ENCODE measurements at places on chromosomes 5 and 9.

GRCh38 chr5:172768573-172769341, 2.2 kb downstream of the DUSP1 start:
- DNase-seq, result no peak

DNA sequence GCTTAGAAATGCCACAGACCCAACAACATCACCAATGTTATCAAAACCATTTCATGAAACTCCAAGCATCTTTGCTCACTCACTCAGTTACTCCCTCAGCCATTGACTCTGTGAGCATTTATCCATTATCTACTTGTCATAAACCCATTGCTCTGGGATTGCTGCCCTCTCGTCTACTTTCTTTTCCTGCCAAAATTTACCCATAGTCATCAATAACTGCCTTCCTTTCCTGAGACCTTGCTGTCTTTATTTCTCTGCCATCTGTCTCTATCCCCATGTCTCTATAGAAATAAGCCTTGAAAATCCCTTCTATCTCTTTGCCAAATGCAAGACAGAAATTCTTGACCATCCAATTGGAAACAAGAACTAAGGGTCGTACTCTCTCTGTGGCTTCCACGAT, 26.4 kb upstream of the PUM3 start:
- no peak for DNase-seq

DNA sequence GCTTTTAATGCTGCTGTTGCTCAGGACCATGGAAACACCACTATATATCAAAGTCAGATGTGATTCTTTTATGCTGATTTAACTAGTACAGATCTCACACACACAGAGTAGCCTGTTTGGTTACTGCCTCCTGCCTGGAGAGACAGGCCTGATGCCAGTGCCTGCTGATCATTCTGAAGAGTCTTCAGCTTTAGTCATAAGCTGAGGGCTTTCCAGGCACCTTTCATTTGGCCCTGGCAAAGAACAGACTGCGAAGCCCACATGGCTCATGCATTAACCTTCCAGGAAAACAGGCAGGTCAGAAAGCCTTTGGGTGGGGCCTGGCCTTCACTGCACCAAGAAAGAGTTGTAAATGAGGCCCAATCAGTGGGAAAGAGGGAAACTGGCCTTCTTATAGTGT, 144.7 kb downstream of the SAXO1 start:
- DNase-seq, result no peak

DNA sequence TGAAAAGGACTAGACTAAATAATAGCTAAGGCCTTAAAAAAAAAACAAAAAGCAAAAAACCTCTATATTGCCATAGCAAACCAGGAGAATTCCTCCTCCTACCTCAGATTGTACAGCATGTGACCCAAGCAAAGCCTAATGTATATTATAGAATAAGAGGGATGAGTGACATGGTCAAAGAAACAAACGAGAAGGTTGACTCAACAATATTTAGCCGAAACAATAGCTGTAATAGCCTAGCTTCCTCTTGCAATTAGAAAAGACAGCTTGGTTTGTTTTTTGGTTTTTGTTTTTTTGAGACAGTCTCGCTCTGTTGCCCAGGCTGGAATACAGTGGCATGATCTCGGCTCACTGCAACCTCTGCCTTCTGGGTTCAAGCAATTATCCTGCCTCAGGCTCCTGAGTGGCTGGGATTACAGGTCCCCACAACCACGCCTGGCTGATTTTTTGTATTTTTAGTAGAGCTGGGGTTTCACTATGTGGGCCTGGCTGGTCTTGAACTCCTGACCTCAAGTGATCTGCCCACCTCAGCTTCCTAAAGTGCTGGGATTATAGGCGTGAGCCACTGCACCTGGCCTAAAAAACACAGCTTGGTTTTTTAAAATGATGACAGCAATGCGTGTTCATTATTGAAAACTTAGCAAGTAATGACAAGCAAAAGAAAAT, 5.6 kb downstream of the NLN start:
- no peak for DNase-seq

DNA sequence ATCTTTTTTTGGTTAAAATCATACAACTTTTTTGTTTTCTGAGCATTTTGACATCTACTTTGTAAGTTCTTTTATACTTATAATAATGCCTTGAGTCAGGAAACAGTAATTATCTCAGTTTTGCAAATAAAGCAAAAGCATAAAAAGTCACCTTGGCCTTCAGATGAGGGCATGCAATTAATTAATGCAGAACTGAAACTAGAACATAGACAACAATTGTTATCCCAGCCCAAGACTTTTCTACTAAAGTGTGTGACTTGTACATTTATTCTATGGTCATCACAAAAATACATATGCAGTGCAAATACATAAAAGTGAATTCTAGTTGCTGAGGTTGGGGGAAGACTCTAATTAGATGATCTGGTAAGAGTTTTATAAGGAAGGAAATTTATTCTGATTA, 179.9 kb downstream of the ST8SIA4 start:
- no peak for DNase-seq

DNA sequence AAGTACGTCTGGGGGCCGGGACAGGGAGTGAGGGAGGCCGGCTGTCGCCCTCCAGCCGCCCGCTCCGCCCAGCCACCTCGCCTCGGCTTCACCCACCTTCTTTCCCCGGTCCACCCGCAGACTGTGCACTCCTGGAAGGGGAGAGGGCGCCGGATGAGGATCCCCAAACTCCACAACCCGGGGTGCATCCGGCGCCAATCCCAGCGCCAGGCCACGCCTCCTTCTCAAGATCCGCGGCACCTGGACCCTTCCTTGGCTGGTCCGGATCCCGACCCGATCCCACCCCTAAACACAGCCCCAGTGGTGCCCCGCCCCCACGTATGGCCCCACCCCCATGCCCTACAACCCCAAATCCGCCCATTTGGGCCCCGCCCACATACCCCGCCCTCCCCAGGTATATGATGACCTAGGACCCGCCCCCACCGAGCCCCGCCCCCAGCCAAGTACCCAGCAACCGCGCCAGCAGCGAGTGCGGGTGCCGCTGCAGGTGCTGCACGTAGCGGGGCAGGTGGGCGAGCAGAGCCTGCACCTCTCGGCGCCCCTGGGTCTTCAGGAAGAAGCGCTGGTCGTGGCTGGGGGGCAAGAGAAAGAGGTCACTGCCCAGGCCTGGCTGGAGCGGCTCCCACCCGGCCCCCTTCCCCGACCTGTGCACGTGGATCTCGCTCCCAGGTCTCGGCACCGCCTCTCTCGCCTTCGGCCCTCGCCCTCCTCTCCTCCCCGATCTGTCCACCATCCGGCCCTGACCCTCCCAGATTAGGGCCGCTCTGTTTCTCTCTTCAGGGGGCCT, 3.2 kb downstream of the PIP5KL1 start:
- DNase-seq, result no peak

- DNase-seq, result no peak
These were observed 757.3 kb downstream of the DNAH5 start for GRCh38 chr5:13187186-13187585.

- DNase-seq, result no peak
These were observed 134.6 kb downstream of the OLFM1 start for GRCh38 chr9:135221951-135222631.

DNA sequence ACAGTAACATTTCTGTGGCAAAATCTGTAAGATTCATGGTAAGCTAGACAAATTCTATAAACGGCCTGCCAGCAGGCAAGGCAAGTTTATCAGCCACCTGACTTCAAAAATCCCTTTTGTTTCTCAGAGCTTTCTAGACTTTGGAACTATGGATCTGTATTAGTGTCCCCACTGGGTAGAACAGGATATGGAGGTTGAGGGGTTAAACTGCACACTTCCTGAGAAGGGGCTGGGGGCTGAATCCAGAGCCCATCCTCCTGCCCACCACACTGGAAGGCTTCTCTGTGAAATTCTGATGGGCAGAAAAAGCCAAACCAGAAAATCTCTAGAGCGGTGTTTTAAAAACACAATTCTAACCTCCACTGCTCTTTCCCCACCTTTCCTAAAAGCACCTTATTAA, 128.7 kb downstream of the ENTREP1 start:
- no peak for DNase-seq

- DNase-seq, result no peak
These were observed 7.3 kb downstream of the CCDC112 start for GRCh38 chr5:115289104-115289503.

GRCh38 chr9:21395778-21396717, 10.8 kb upstream of the IFNA2 start:
- peak; percentile 54 for DNase-seq

GRCh38 chr5:100539519-100539918, 4.3 kb downstream of the FAM174A start:
- DNase-seq, result no peak

DNA sequence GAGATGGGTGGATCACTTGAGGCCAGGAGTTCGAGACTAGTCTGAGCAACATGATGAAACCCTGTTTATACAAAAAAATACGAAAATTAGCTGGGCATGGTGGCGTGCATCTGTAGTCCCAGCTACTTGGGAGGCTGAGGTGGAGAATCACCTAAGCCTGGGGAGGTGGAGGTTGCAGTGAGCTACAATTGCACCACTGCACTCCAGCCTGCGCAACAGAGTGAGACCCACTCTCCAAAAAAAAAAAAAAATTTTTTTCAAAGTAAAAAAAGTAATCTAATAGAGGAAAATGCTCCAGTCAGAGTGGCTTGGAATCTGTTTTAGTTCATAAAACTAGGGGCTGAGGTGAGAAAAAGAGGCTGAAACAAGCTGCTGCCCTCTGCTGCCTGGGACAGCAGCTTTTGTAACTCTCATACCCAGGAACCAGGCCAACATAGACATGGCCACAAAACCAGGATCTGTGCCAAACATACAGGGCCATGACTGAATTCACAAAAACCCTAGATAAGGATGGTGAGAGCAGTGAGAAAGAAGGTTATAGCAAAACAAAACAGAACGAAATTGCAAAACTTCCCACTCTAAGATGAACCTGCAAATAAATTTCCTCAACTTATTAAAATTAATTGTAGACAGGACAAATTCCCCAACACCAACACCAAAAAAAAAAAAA, 13.1 kb upstream of the DCAF12 start:
- peak; percentile 85 for DNase-seq

DNA sequence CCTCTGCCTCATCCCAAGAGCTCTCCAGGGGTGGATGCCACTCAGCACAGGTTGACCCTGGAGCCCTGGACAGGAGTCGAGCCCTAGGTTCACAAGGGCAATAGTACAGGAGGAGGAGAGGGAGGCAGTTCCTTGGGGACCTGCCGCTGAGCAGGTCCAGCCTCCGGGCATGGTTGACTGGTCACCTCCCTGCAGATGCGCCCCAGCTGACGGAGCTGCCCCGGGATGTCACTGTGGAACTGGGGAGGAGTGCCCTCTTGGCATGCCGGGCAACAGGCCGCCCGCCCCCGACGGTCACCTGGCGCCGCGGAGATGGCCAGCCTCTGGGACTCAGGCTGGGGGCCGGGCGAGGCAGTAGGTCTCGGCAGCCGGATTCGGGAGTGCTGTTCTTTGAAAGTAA, 53.7 kb downstream of the HMCN2 start:
- no peak for DNase-seq

GRCh38 chr9:100602342-100602801, 24.5 kb downstream of the CAVIN4 start:
- no peak for DNase-seq

DNA sequence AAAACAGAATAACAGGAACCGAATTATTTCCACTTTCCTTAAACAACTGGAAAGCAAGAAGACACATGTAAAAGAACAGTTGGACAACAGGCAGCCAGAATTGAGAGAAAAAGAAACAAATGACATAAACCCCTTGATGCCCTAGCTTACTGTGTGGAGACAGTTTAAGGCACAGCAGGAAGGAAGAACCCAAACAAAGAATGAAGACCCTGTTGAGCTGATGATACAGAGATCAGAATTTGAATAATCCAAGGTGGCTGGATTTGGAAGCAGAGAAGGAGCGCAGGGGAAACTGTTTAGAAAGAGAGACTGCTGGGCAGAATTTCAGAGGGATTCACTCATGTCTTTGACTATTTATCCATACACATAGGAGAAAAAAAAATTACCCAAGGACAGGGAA, 316.3 kb upstream of the POU5F2 start:
- DNase-seq, result no peak

DNA sequence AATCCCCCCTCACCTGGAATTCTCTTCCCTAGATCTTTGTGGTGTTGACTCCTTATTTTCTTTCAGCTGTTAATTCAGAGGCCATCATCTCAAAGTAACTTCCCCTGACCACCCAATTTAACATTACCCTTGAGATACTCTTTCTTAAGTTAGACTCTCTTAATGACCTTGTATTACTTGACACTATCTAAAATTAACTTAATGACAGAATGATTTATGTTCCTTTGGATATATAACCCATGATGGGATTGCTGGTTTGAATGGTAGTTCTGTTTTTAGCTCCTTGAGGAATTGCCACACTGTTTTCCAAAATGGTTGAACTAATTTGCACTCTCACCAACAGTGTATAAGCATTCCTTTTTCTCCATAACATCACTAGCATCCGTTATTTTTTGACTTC, 298.0 kb downstream of the NNT start:
- DNase-seq, result no peak

DNA sequence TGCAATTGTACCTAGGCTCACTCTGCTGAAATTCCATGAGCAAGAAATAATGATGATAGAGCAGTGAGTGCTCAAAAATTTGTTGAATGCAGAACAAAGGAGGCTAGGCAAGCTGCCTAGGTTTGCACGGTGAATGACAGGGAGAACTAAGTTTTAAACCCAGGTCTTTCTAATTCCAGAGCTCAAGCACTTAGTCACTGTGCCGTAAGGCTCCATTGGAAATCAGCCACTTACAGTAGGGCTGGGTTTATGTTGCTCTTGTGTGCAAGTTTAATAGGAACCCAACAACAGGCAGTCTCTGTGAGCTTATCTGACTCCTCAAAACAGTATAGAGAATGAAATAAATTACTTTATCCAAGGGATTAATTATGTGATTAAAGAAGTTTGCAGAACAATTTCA, 147.0 kb downstream of the CSNK1G3 start:
- no peak for DNase-seq

GRCh38 chr5:39093352-39093751, 19.2 kb upstream of the RICTOR start:
- DNase-seq, result no peak

- DNase-seq, result no peak
These were observed 40.1 kb downstream of the SMARCA2 start for GRCh38 chr9:2055203-2055658.

DNA sequence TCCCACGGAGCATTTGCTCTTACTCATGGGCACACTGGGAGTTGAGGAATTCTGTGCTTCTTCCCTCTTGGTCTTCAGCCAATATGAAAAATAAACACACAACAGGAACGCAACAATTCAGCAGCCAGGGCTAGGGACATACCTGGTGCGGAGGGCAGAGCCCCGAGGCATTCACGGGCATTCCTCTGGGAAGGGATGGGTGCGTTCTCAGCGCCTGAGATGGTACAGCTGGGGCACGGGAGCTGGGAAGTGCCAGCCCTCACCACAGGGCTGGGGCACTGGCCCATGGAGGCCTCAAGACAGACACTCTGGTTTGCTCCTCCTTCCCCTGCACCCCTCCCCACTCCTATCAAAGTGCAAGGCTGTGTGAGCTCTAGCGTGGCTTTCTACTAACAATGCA, 2.1 kb downstream of the SLC6A3 start:
- DNase-seq, result no peak

DNA sequence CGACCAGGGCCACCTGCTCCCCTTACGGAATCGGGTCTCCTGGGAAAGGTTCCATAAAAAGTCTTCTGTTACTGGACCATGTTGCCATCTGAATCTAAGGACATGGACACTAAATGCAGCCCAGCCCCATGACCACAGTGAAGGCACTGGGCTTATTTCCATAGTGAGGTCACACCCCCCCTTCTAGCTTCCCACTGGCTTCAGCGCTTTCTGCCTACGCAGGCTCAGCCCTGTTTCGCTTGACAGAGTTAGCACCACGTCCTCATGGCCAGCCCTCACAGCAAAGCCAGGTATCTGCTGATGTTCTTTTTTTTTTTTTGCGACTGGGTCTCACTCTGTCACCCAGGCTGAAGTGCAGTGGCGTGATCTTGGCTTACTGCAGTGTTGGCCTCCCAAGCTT, 14.1 kb downstream of the UCK1 start:
- no peak for DNase-seq

All from hematopoietic multipotent progenitor cell (in vitro differentiated cells).